ENCODE measurements at places on chromosomes 16 and 17. TPM values are rescaled to one million over a fixed set of nuclear protein-coding genes. Genes with fewer than 3 reads are reported as not detected.

DNA sequence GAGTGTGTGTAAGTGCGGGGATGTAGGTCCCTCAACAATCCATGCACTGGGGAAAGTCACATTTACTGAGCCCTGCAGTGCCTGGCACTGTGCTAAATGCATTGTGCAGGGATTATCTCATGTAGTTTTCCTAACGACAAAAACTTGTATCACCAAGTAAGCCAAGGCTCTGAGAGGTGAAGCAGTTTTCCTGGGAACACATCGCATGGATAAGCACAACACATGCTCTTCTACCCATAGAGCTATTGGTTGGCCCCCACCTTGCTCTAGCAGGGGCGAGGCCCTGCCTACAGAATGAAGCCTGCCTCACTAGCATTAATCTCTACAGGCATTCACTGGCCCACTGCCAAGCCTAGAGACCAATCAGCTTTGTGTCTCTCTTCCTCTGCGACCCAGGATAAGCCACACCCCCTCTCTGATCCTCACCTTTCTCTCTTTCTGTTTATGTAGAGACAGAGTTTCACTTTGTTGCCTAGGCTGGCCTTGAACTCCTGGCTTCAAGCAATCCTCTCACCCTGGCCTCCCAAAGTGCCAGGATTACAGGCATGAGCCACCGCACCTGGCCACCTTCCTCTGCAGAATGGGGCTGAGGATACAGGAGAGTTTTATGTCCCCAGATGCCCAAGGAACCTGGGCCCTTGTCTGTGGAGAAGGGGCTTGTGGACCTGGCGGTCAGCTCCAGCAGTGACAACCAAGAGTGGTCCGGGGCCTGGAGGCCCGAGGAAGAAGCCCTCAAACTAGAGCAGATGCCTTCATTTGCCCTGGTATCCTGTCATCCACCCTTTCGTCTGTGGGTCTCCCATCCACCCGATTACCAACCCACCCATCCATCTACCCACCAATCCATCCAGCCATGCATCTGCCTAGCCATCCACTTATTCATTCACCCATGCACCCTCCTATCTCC lies 12.8 kb downstream of the CDH16 start:
- peak; percentile 80 for DNase-seq
- no peaks in the 10 kb centered on the region for H3K36me3 ChIP-seq
- H3K27ac ChIP-seq: no peak overlapping the region

- H3K4me1 ChIP-seq: peaks cover 6% of the 10 kb centered on the region
- no peak overlapping the region for H3K4me3 ChIP-seq
- no peak for DNase-seq
- H3K27ac ChIP-seq: no peak overlapping the region
- no peaks in the 10 kb centered on the region for H3K27me3 ChIP-seq
- H3K36me3 ChIP-seq: peaks cover 19% of the 10 kb centered on the region
Observed at GRCh38 chr16:62102588-62102987, 66.3 kb upstream of the CDH8 start.

DNA sequence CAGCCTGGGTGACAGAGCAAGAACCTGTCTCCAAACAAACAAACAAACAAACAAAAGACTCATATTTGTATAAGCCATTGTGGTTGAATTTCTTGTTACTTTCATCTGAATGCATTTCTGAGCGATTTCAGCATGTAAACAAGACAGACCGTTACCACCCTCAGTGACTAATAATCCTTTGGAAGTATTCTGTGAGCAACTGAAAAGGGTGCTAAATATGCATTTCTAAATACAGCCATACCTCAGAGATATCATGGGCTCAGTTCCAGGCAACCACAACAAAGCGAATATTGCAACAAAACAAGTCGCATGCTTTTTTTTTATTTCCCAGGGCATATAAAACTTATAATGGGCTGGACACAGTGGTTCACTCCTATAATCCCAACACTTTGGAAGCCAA lies 109.0 kb downstream of the USP31 start:
- DNase-seq: no peak
- no peaks in the 10 kb centered on the region for H3K36me3 ChIP-seq
- no peak overlapping the region for H3K27ac ChIP-seq
- H3K4me3 ChIP-seq: no peak overlapping the region

- no peaks in the 10 kb centered on the region for H3K36me3 ChIP-seq
- peak; percentile 69 for DNase-seq
- no peak overlapping the region for H3K27ac ChIP-seq
- H3K4me1 ChIP-seq: peaks cover 2% of the 10 kb centered on the region
- no peak overlapping the region for H3K4me3 ChIP-seq
- H3K27me3 ChIP-seq: no peaks in the 10 kb centered on the region
Observed at GRCh38 chr17:29143894-29144293, 36.3 kb downstream of the MYO18A start.

- no peaks in the 10 kb centered on the region for H3K36me3 ChIP-seq
- H3K4me1 ChIP-seq: no peaks in the 10 kb centered on the region
- DNase-seq: no peak
Observed at GRCh38 chr16:86095906-86096485, 197.0 kb downstream of the IRF8 start.

- no peaks in the 10 kb centered on the region for H3K36me3 ChIP-seq
- no peak for DNase-seq
- no peak overlapping the region for H3K4me3 ChIP-seq
- no peak overlapping the region for H3K27ac ChIP-seq
- no peaks in the 10 kb centered on the region for H3K27me3 ChIP-seq
Observed at GRCh38 chr17:44837196-44837595, 7.1 kb upstream of the GJC1 start.

Gene CLEC18A
- 1.6 TPM for total RNA-seq

Gene ADAD2
- 0.99 TPM for total RNA-seq

Gene CDH8
- total RNA-seq: 7.4 TPM

Gene CACNA1H
- 43.3 TPM for total RNA-seq

DNA sequence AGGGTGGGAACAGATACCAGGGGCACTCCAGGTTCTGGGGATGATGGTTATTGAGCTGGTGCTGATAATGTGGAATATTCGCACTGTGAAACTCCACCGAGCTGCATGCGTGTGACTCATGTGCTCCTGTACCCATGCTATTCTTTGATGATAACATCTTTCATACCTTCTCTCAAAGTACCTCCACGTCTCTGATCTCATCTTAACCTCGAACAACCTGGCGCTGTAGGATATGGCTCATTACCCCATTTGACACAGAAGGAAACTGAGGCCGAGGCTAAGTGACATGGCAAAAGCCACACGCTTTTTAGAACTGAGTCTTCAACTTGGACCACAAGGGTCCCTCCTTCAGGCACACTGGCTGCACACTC lies 30.2 kb upstream of the MRPS23 start:
- no peak overlapping the region for H3K4me3 ChIP-seq
- DNase-seq: no peak
- H3K4me1 ChIP-seq: peaks cover 25% of the 10 kb centered on the region
- H3K27ac ChIP-seq: no peak overlapping the region

Gene IGSF6
- not detected for total RNA-seq

Gene KRT15
- total RNA-seq: 0.87 TPM

- no peaks in the 10 kb centered on the region for H3K27me3 ChIP-seq
- no peak overlapping the region for H3K27ac ChIP-seq
- no peaks in the 10 kb centered on the region for H3K4me1 ChIP-seq
- no peak for DNase-seq
Observed at GRCh38 chr16:1378804-1379303, 27.1 kb downstream of the GNPTG start.

DNA sequence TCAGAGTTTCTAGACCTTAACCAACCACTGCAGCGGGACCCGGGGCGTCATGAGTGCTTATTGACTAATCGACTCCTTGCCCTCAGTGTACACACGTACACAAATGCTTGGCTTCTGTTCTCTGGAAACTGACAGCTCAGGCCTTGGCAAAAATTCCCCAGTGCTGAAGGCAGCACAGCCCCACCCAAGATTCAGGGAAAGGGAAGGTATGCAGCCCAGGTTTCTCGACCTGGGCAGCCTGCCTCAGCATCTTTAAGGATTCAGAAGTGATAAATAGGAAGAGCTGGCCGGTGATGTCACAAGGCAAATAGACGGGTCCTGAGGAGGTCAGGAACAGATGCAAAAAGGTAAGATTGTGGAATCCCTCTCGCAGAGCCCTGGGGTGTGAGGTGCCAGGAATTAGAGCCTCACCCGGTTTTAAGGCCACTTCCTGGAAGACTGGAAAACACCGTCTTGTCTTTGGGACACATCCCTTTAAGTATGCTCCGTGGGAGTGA lies 9.0 kb upstream of the CDH3 start:
- no peaks in the 10 kb centered on the region for H3K36me3 ChIP-seq
- no peaks in the 10 kb centered on the region for H3K4me1 ChIP-seq
- DNase-seq: no peak
- no peaks in the 10 kb centered on the region for H3K27me3 ChIP-seq

- no peaks in the 10 kb centered on the region for H3K4me1 ChIP-seq
- H3K27ac ChIP-seq: no peak overlapping the region
- no peak overlapping the region for H3K4me3 ChIP-seq
- no peaks in the 10 kb centered on the region for H3K36me3 ChIP-seq
Observed at GRCh38 chr17:14760212-14760611, 459.3 kb downstream of the HS3ST3B1 start.

- H3K4me3 ChIP-seq: no peak overlapping the region
- no peaks in the 10 kb centered on the region for H3K27me3 ChIP-seq
- no peak overlapping the region for H3K27ac ChIP-seq
- peak; percentile 50 for DNase-seq
- H3K4me1 ChIP-seq: peaks cover 3% of the 10 kb centered on the region
- H3K36me3 ChIP-seq: no peaks in the 10 kb centered on the region
Observed at GRCh38 chr17:33968350-33969044, 286.6 kb upstream of the CCL2 start.

DNA sequence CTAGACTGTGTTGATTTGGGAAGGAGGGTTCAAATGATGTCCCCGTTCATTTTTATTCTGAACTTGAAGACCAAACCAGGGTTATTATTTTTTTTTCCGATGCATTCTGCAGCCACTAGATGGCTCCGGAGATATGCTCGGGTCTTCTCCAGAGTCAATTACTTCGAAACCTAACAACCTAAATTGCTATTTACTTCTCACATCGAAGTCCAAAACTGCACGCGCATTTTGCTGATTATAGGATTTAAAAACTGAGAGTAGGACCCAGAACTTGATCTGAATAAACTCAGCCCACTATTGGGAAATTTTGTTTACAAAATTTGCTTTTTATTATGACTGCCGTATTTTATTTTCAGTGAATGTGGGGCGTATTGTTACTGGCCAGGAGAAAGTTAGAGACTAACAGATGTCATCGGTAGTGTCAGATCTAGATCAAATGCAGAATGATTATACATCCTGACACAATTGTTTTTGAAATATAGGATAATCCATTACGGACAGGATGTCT lies 263.8 kb downstream of the HS3ST3A1 start:
- 0 out of 2 replicates have a peak, but pooled peaks cover 2% of the 10 kb centered on the region for H3K4me1 ChIP-seq
- peak overlapping the region; percentile 22 for H3K4me3 ChIP-seq
- no peaks in the 10 kb centered on the region for H3K27me3 ChIP-seq
- no peaks in the 10 kb centered on the region for H3K36me3 ChIP-seq
- no peak for DNase-seq
- no peak overlapping the region for H3K27ac ChIP-seq

DNA sequence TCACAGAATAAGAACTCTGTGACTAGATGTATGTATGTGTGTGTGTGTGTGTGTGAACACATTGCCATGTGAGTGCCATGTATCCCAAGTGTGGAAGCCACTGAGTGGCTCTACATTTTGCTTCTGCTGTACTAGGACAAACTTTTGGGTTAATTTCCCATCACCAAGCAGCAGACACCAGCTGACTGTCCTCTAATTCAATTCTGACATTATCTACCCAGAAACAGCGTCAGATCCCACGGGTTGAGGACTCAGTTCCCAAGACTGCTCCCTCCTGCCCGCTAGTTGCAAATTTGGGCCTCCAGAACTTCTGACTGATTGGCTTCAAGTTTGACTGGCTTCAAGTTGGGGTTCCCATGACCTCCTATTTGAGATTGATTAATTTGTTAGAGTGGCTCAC lies 29.2 kb downstream of the HS3ST2 start:
- H3K4me1 ChIP-seq: peaks cover 1% of the 10 kb centered on the region
- H3K27me3 ChIP-seq: no peaks in the 10 kb centered on the region
- H3K27ac ChIP-seq: no peak overlapping the region
- no peak for DNase-seq

Gene TACO1
- total RNA-seq: 30.2 TPM

GRCh38 chr17:34171245-34171818 lies 83.8 kb upstream of the CCL2 start:
- H3K4me1 ChIP-seq: no peaks in the 10 kb centered on the region
- H3K27ac ChIP-seq: no peak overlapping the region
- peaks cover 7% of the 10 kb centered on the region for H3K36me3 ChIP-seq
- no peaks in the 10 kb centered on the region for H3K27me3 ChIP-seq
- DNase-seq: peak; percentile 82

GRCh38 chr17:50522766-50523165 lies 9.8 kb upstream of the EPN3 start:
- H3K4me1 ChIP-seq: no peaks in the 10 kb centered on the region
- no peak overlapping the region for H3K27ac ChIP-seq
- H3K27me3 ChIP-seq: no peaks in the 10 kb centered on the region
- no peaks in the 10 kb centered on the region for H3K36me3 ChIP-seq

DNA sequence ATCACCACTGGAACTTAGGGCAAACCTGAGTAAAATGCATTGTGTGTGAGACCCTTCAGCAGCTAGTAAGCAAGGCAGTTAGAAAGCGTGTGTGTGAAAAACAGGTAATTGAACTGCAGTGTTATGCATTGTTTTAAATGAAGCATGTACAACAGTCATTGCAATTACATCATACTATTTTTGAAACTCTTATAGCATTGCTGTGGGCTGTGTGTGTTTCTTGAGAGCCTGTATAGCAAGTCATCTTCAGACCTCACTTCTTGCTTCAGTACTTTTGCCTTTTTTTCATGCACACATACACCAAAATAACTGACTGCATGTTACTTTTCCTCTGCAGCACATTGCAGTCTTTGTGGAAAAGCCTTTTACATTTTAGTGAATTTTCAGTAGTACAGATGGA lies 19.2 kb downstream of the PTRH2 start:
- no peaks in the 10 kb centered on the region for H3K4me1 ChIP-seq
- no peak overlapping the region for H3K4me3 ChIP-seq
- no peaks in the 10 kb centered on the region for H3K27me3 ChIP-seq
- no peak overlapping the region for H3K27ac ChIP-seq
- H3K36me3 ChIP-seq: peaks cover 73% of the 10 kb centered on the region
- no peak for DNase-seq

DNA sequence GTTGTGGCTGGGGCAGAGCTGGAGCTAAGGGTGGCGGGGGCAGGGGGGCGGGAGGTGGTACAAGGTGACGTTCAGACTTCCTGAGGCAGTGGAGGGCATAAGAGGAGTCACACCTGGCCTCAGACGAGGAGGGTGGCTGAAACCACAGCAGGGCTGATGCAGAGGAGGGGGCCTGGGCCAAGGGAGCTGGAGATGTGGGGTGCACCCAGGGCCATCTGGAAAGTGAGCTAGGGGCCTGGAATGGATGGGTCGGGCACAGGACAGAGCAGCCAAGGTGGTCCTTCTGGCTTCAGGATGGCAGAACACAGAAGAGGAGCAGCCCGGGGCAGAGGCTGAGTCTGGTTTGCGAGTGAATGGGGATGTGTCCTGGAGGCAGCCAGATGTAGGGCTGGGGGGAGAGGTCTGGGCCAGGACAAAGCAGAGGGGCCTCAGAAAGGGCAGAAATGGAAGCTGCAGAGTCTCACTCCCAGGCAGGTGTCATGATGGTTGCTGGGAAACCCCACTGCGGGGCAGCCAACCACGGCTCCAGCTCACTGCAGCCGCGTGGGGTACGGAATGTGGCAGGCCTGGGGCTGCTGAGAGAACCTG lies 57.6 kb downstream of the PRMT7 start:
- H3K36me3 ChIP-seq: no peaks in the 10 kb centered on the region
- DNase-seq: no peak
- H3K27me3 ChIP-seq: no peaks in the 10 kb centered on the region
- no peak overlapping the region for H3K27ac ChIP-seq
